GM23248 (cell line): ENCODE measurements at places on chromosomes 2 and 18. TPM values are rescaled to one million over a fixed set of nuclear protein-coding genes. Genes with fewer than 3 reads are reported as not detected.

EFR3B gene
- total RNA-seq: 0.76 and 0.97 TPM in 2 replicates

DYSF gene
- total RNA-seq: 0.54 TPM in 1 of 2 replicates, not detected in the other

RESP18 gene
- total RNA-seq: not detected in 2 replicates

DNER gene
- total RNA-seq: 0.65 TPM in 1 of 2 replicates, not detected in the other

RPL37A gene
- 979 and 1,006 TPM in 2 replicates for total RNA-seq

DNA sequence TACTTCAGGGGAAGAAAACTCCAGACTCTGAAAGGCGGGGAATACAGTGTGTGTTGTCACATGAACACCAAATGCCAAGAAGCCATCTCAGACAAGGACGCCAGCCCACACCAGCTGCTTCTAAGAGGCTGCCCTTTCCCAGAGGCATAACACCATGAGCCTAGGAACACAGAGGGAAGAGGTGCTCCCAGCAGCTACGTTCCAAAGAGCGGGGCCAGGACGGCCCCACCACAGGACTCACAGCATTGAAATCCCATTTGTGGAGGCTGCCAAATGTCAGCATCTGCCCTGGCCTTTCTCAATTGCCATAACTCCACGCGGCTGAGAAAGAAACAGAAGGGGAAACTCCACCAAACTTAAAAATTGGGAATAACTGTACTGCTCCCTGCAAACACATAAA lies 20.1 kb upstream of the ID2 start:
- peak; percentile 84 for DNase-seq
- H3K27ac ChIP-seq: peak overlapping the region; percentile 93
- H3K27me3 ChIP-seq: no peaks in the 10 kb centered on the region
- no peaks in the 10 kb centered on the region for H3K36me3 ChIP-seq
- peak overlapping the region; percentile 36 for H3K4me3 ChIP-seq
- H3K4me1 ChIP-seq: peaks cover 25% of the 10 kb centered on the region

GRCh38 chr2:158779621-158780020 lies 15.5 kb upstream of the DAPL1 start:
- H3K4me3 ChIP-seq: no peak overlapping the region
- no peaks in the 10 kb centered on the region for H3K27me3 ChIP-seq
- H3K4me1 ChIP-seq: peaks cover 26% of the 10 kb centered on the region
- H3K36me3 ChIP-seq: no peaks in the 10 kb centered on the region

- peak; percentile 13 for DNase-seq
- H3K27ac ChIP-seq: no peak overlapping the region
- H3K36me3 ChIP-seq: no peaks in the 10 kb centered on the region
- H3K27me3 ChIP-seq: no peaks in the 10 kb centered on the region
- peaks cover 4% of the 10 kb centered on the region; the same call in 1 of the 2 replicates for H3K4me1 ChIP-seq
- H3K4me3 ChIP-seq: no peak overlapping the region
These were observed 120.6 kb downstream of the PLB1 start for GRCh38 chr2:28616396-28616999.

DNA sequence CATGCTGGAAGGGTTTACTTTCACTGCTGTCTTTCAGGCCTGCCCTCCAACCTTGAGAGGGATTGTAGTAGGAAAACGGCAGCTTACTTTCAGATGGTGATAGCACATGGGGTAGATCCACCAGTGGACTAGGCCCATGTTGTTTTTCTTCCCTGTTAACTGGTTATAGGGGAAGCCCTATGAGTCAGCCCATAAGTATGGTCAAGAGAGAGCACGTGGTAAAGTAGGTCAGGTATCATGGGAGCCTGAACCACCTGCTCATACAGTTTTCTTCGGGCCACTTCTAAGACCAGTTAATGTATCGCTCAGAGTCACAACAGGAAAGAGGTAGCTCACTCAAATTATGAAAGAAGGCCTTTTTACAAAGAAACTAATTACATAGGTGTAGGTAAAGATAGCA lies 33.0 kb downstream of the PDK1 start:
- no peaks in the 10 kb centered on the region for H3K27me3 ChIP-seq
- H3K4me3 ChIP-seq: no peak overlapping the region
- H3K36me3 ChIP-seq: peaks cover 69% of the 10 kb centered on the region
- DNase-seq: no peak
- H3K27ac ChIP-seq: no peak overlapping the region
- peaks cover 5% of the 10 kb centered on the region; the same call in 1 of the 2 replicates for H3K4me1 ChIP-seq

DNA sequence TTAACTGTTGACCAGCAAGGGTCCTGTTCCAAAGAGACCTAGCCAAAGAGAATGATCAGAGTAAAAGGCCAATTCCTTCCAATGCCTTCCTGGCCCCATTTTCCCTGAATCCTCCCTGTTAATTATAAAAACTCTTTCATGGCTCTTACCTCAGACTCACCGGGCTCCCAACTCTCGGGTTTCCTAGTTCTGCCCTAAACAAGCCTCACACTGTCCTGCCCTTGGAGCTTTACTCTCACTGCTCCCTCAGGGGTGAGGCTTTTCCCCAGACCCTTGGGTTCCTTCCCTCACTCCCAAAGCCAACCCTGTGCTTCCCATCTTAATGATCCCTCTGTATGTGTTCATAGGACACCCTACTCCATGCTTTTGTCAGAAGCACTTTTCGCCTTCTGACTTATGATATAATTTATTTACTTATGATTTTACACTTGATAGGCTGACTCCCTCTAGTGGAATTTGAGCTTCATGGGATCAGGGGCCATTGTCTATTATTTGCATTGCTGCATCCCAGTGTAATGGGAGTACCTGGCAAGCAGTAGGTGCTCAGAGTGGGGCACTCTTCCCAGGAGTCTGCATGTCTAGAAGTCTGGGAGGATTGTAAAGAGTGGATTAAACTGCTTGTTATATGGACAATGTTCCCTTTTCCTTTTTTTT lies 29.9 kb upstream of the ZNG1B start:
- no peak overlapping the region for H3K4me3 ChIP-seq
- no peaks in the 10 kb centered on the region for H3K27me3 ChIP-seq
- DNase-seq: peak; percentile 36
- no peak overlapping the region for H3K27ac ChIP-seq

- H3K27ac ChIP-seq: no peak overlapping the region
- no peaks in the 10 kb centered on the region for H3K36me3 ChIP-seq
- DNase-seq: peak; percentile 68
- no peaks in the 10 kb centered on the region for H3K27me3 ChIP-seq
These were observed 12.3 kb upstream of the SMAD7 start for GRCh38 chr18:48962994-48963561.

GRCh38 chr2:140257692-140258300 lies 1477.6 kb upstream of the NXPH2 start:
- H3K4me1 ChIP-seq: no peaks in the 10 kb centered on the region
- H3K27me3 ChIP-seq: no peaks in the 10 kb centered on the region
- H3K4me3 ChIP-seq: no peak overlapping the region
- no peaks in the 10 kb centered on the region for H3K36me3 ChIP-seq
- DNase-seq: no peak

DNA sequence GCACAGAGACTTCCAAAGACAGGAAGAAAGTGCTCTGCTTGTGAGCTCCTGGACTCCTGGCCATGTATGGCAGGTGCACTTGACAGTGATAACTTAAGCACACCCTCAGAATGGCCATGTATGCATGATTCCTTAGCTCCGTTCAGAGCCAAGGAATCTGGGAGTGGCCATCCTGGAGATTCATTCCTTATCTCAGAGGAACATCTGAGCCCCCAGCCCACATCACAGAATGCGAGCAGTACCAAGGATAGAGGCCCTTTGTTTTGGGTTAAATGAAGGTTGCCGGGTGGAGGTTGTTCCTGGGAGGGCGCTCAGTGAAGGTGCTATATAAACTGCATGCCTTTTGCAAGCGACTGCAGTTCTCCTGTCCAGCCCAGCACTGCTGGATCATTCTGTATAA lies 26.9 kb downstream of the DIPK1C start:
- H3K36me3 ChIP-seq: no peaks in the 10 kb centered on the region
- no peaks in the 10 kb centered on the region; the same call in 1 of the 2 replicates for H3K27me3 ChIP-seq
- DNase-seq: no peak
- H3K27ac ChIP-seq: no peak overlapping the region
- no peak overlapping the region for H3K4me3 ChIP-seq

DNA sequence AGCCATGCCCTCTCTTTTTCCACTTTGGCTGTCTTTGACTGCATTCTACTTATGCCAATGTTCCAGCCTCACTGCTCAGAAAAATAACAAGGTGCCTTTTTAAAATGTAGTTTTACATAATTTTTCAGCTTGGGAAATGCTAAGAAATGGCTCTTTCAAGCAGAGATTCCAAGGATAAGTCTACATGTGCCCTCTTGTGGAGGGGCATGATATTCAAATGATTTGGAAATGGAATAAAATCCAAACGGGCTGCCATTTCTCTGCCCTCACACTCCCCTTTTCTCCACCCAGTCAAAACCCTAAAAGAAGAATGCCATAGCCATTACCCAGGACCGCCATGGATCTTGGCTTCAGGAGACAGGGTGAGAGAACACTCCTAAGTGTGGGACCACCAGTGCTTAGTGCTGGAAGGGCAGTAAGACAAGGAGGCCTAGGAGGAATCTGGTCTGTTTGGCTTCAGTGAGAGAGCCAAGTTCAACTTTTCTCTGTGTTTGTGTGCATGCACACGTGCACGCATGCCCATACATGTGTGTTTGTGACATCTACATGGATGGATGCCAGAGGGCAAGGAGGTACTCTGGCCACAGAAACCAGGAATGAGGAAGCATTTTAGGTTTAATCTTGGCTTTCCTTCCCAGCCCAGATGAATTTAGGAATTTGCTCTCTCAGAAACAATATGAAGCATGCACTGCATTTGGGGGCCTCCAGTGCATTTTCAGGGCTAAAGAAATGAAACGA lies 174.0 kb upstream of the SLC14A2 start:
- H3K27me3 ChIP-seq: no peaks in the 10 kb centered on the region; the same call in 1 of the 2 replicates
- no peaks in the 10 kb centered on the region for H3K4me1 ChIP-seq
- DNase-seq: peak; percentile 62
- H3K27ac ChIP-seq: no peak overlapping the region

- H3K4me3 ChIP-seq: peak overlapping the region; percentile 30; the same call in 1 of the 2 replicates
- DNase-seq: peak; percentile 37
- peaks cover 14% of the 10 kb centered on the region for H3K4me1 ChIP-seq
- no peaks in the 10 kb centered on the region for H3K36me3 ChIP-seq
- H3K27me3 ChIP-seq: no peaks in the 10 kb centered on the region
These were observed 20.9 kb upstream of the TFPI start for GRCh38 chr2:187574969-187575750.

- H3K27me3 ChIP-seq: no peaks in the 10 kb centered on the region
- no peak for DNase-seq
- H3K4me1 ChIP-seq: no peaks in the 10 kb centered on the region
These were observed 320.6 kb downstream of the NCKAP5 start for GRCh38 chr2:133247631-133248030.

GRCh38 chr2:150495993-150496627 lies 8.6 kb upstream of the RND3 start:
- H3K4me3 ChIP-seq: peak overlapping the region; percentile 49
- H3K27me3 ChIP-seq: no peaks in the 10 kb centered on the region
- H3K4me1 ChIP-seq: peaks cover 44% of the 10 kb centered on the region
- H3K36me3 ChIP-seq: no peaks in the 10 kb centered on the region
- peak; percentile 96 for DNase-seq
- H3K27ac ChIP-seq: peak overlapping the region; percentile 89

GRCh38 chr18:72378016-72378415 lies 166.1 kb downstream of the CBLN2 start:
- no peaks in the 10 kb centered on the region for H3K36me3 ChIP-seq
- no peak for DNase-seq
- H3K4me3 ChIP-seq: no peak overlapping the region
- no peaks in the 10 kb centered on the region for H3K4me1 ChIP-seq

DNA sequence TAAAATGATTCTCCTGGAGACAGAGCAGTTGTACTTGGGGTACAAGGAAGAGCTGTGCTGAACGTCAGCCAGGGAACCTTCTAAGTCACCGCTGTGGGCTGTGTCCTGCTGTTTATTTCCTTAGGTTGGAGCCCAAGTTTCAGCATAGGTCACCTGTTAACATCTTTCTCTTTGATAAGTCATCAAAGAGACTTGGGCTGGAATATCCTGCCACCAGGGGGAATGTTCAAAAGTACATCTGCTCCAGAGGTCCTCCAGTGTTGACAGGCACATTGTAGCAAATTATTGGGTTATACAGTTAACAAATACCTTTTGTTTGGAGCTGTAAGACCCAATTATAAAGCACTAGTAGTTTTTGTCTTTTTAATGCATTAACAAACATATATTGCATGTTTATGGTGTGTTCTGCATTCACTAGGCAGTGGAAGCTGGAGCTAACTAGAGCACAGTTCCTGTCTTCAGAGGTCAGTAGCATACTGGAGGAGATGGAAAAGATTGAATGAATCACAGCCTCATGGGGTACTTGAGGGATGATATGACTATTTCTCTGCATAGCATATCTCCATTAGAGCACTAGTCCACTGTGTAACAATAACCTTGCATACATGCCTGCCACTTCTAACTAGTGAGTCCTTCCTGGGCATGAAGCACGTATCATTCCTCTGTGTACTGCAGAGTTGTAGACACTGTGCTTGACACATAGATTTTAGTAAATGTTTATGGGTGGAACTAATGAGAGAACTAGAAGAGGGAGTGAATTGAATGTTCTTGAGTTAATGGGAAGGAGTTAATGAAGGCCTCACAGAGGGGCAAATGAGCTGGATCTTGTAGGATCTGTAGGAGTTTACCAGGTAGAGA lies 182.1 kb downstream of the AGAP1 start:
- H3K4me3 ChIP-seq: no peak overlapping the region
- peak; percentile 68 for DNase-seq
- H3K27ac ChIP-seq: no peak overlapping the region
- no peaks in the 10 kb centered on the region for H3K27me3 ChIP-seq
- no peaks in the 10 kb centered on the region for H3K36me3 ChIP-seq

DNA sequence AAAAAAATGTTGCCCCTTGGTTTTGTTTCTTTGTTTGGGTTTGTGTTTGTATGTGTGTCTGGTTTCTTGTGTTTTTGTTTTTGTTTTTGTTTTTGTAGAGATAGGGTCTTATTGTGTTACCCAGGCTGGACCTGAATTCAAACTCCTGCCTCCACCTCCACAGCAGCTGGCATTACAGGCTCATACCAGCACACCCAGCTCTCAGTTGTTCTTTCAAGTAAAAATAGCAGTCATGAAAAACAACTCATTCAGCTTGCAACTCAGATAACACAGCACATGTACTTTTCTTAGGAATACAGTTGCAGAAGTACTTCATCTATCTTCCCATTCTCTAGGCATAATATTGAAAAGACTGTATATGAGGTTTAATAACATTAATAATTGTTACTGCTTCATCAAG lies 37.0 kb downstream of the ZC3H8 start:
- no peaks in the 10 kb centered on the region for H3K27me3 ChIP-seq
- no peak overlapping the region for H3K4me3 ChIP-seq
- no peaks in the 10 kb centered on the region for H3K4me1 ChIP-seq
- H3K27ac ChIP-seq: no peak overlapping the region
- DNase-seq: no peak

DNA sequence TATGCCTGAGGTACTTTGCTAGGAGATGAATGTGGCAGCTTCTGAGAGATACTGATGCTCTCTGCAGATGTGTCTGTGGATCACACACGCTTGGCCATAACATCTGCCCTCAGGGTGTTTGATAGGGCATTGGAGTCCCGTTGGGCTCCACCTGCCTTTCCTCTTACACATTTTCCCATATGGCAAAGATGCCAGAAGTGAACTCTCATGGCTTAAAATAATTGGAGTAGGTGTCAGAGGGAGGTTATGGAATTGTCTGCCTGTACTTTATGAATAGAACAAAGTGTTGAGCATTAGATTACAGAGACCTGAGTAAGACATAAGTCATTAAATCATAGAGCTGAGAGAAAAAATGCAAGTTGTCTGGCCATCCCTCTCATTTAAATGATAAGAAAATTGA lies 75.3 kb upstream of the PNPT1 start:
- H3K4me1 ChIP-seq: peaks cover 30% of the 10 kb centered on the region
- no peak overlapping the region for H3K27ac ChIP-seq
- no peak overlapping the region for H3K4me3 ChIP-seq
